ENCODE measurements at places on chromosomes 7 and 10.

DNA sequence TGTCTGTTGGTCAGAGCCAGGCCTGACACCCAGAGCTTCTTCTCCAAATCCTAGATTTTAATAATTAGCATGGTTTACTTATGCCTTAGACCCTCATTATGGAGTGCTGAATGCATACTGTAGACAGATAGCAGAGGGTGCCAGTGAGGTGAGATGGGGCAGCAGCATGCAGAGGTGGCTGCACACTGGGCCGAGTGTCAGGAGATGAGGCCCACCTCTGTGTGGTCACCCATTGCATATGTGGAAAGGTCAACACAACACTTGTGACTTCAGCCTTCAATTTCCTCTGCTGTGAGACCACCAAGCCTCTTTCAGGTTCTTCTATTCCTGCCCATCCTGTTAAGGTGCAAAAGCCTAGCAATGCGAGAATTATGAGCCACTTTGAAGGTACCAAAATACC lies 39.7 kb upstream of the NMT2 start:
- no peak for DNase-seq

- DNase-seq = no peak
Measured at GRCh38 chr10:14438057-14438456, 107.3 kb upstream of the FRMD4A start.

DNA sequence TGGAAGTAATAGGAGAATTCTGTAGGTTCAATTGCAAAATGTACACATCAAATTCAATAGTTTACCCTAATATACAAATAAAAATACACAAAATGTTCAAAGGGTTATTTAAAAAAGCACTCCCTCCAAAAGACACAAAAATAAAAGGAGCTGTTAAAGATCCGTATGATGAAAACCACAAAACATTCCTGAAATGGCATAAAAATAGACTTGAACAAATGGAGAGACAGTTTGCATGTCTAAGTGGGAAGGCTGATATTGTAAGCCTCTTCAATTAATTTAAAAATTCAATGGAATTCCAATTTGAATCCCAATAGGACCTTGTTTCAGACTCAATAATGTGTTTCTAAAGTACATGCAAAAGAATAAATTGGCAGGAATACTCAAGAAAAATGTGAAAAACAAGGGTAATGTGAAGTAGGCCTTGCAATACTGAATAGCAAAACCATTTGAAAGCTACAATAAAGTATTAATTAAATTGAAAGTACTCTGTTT lies 38.0 kb upstream of the INSYN2A start:
- no peak for DNase-seq

DNA sequence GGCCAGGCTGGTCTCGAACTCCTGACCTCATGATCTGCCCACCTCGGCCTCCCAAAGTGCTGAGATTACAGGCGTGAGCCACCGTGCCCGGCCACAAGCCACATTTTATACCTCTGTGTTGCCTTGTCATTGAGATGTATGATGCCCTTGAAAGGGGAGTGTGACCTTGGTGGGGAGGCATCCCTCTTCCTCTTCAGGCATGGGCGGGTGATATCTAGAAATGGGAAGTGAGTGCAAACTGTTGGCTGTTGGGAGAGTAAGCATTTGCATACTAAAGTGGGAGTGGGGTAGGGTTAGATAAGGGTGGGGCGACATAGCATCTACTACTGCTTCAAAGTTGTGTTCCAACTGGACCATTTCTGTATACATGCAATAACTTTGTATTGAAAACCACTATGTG lies 20.1 kb downstream of the RP9 start:
- no peak for DNase-seq

DNA sequence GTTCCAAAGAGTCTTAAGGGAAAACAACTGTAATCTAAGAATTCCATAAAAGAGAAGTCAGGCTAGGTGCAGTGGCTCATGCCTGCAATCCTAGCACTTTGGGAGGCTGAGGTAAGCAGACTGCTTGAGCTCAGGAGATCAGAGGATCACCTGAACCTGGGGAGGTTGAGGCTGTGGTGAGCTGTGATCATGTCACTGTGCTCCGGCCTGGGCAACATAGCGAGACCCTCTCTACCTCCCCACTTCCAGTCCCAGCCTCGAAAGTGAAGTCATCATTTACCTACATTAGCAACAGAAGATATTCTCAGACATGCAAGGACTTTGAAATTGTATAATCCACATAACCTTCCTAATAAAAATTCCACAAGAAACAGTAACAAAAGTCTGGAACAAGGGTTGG lies 129.8 kb upstream of the DNAJB12 start:
- DNase-seq = no peak

- no peak for DNase-seq
Measured at GRCh38 chr7:6202117-6202516, 70.3 kb downstream of the CYTH3 start.

Data from AG04449 (cell line).